ENCODE measurements at places on chromosomes 1 and 21.

DNA sequence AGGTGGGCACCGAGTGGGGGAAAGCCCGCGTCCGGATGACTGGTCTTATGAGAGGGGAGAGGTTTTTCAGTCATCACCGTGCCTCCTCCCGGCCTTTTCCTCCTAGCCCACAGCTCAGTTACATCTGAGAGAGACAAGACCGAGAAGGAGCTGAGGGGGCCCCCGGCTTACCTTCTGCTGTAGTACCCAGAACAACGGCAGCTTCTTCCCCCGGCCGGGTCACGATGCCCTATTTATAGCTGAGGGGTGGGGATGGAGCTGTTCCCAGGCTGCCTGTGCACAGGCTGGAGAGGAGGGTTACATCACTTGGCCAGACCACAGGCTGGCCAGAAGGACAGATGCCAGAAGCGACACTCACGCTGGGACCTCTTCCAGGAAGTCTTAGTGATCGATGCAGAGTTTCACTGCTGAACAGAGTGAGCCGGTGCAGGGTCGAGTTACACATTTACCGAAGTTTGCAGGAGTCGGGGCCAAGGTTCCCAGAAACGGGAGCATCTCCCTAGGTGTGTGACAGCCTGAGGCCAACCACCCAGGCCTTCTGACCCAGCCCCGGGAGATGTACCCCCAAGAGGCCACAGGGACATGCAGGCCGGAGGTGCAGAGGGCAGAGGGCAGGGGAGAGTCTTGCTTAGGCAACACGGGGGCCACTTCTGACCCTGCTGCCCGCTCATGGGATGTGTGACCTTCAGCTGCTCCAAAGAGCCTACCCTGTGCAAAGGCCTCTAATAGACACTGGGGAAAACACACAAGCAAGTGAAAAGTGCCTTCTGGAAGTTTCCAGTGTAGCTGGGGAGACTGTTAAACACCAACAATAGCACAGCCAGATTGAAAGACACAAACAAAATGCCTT is at the start of gene AGT:
Gene AGT (minus strand): TSS at position 208 of the 850 bp plus-strand sequence. CDS start 3,299 bp downstream, outside the sequence.
- DNase-seq: no peak

DNA sequence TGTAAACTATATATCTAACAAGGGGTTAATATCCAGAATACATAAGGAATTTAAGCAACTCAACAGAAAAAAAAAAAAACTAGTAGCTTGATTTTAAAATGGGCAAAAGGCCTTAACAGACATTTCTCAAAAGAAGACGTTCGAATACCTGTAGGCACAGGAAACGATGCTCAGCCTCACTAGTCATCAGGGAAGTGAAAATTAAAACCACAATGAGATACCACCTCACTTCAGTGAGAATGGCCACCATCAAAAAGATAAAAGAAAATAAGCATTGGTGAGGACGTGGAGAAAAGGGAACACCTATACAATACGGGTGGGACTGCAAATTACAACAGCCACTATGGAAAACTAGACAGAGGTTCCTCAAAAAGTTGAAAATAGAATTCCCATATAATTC is 37.3 kb downstream of the NPHP4 start:
- no peak for DNase-seq

- no peak for DNase-seq
Measured at GRCh38 chr1:180136331-180136967, 18.2 kb upstream of the QSOX1 start.

GRCh38 chr1:211735208-211736170 is 60.1 kb upstream of the NEK2 start:
- no peak for DNase-seq

DNA sequence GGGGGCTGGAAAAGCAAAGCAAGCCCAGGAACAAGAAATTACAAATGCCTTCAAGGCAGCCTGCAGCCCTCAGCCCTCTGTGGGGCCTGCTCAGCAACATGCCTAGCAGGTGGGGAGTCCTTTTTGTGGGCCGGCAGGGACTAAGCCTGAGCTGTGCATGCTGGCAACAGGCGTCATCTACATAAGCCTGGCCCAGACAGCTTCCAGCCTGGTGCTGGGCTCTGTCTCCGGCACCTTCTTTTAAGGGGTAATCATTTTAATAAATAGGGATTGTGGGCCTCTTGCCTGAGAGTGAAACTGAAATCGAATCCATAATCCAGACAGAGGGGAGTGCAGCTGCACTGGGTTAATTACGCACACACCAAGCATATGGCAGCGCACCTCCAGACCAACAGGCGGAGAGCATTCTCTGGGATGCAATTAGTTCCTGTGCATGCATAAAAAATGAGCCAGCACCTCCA is 96.6 kb downstream of the DDX20 start:
- DNase-seq: no peak

DNA sequence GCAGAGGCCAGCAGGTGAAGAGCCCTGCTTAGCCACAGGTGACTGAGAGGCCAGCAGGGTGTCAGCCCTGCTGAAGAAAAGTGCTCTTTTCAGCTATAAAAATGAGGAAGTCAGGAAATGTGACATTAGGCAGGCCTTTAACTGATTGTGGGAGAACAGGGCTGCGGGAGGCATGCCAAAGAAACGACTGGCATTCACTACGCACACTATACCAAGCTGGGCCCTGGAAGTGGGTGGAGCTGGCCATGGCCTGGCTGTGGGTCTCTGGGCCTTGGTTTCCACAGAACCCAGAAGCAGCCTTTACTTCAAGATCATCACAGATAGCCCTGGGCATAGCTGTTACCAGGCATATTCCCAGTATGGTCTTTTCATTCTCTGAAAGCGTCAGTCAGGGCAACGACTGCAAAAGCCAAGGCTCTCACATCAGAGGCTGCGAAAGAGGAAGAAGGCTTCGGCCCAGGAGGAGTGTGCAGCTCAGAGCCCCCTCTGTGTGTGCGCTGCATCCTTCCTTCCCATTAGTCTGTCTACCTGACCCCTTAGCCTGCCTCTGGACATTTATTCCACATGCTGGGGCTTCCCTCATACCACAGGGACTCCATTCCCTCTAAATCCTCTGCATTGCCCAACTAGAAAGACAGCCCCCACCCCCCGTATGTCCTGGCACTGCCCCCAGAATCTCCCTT is 14.3 kb downstream of the SLC2A1 start:
- no peak for DNase-seq

DNA sequence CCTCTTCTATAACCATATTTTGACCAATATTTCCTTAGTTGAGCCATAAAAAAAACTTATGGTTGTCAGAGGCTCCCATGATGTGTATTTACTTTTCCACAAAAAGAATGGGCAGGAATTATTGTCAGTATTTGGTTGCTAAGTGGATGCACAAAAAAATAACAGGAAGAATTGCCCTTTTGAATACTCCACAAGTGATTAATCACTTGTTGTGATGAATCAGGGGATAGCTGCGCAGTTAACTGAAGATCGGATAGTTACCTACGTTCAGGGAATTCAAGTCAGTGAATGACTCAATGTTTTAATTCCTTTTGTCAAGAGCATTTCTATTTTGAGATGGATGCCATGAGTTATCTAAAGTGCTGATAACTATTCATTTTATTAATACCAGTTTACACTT is 785.2 kb upstream of the B3GALT2 start:
- DNase-seq: no peak
